ENCODE measurements at places on chromosomes 3 and 15.
A peak's percentile ranks its signal among the peaks of the same experiment; 100 is the strongest.

DNA sequence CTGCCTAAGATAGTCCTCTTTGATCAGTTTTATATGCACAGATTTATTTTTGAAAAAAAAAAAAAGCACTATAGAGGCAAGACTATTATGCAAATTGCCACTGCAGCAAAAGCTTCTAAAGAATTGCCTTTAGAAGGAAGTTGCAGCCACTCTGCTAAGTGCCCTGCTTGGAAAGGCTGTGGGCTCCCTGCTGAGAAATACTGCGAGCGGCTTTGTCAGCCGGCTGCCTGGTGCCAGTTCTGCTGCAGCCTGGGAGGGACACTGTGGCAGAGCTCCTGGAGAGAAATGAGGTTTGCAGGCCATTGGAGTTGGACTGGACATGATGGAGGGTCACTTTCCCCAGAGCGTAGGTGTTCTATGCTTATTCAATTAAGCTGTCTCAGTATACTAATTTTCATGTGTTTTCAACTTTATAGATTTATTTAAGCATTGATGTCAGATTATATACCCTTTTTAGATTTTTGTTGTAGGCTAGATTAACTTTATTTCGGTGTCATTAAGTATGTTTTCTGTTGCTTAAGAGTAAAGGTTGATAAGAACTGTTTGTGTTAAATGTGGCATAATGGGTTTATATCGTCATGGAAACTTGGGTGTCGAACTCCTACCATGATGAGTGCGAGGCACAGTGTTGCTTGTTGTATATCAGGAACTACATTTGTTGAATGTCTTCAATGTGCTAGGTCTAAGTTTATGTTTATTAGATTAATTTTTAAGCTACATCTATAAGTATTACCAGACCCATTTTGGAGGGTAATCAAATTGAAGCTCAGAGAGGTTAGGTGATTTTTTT is 6.6 kb downstream of the MAP2K5 start:
- no peak for DNase-seq

GRCh38 chr15:90400759-90401314 is 12.8 kb downstream of the IQGAP1 start:
- DNase-seq: peak; percentile 33

DNA sequence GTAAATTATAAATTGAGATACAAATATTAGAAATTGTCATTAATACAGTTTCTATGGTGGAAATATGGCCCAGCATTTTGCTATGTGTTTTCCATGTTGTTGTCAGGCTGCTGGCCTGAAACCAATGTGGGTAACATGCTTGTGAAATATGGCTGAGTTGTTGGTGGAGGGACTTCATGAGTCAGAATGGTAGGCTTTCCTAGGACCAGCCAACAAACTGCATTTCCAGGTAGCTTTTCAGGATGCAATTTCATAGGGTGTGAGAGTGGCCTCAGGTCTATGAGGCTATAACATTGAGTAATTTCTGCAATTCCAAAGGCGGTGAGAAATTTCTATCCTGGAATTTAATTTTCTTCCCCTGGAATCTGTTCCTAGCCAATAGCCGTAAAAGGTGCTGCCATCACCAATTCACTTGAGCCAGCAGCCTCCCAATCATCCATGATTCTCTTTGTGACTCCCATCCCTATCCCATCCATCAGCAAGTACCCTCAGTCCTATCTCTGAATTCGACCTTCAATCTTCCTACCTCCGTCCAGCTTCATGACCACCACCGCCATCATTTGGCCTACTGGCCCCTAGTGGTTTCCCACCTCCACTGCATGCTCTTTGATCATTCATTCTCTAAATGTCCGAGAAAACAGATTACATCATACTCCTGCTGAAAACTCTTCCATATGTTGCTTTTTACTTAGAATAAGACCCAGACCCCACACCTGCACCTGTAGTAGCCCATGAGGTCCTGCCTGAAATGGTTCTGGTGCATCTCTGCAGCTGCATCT is 276.6 kb upstream of the CFAP20DC start:
- DNase-seq: no peak

GRCh38 chr3:49889296-49889695 is 14.4 kb downstream of the MST1R start:
- no peak for DNase-seq

DNA sequence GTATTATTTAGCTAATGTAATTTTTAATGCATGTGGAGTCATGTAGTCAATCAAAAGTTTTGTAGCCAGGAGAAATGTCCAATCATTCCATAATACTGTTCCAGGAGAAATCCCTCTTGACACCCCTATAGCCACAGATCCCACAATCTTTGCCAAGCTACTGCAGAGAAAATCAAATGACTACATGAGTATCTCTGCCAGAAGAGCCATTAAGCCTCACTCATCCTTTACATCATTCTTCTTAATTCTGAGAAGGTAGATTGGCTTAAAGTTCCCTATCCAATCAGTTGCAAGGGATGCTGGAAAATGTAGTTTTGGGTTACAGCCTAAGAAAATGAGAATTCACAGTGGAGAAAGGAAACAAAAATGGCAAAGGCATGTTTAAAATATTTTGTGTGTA is 502.1 kb downstream of the ZBBX start:
- no peak for DNase-seq

GRCh38 chr3:161049683-161050248 is 55.4 kb downstream of the B3GALNT1 start:
- no peak for DNase-seq

Data from activated CD4-positive, alpha-beta T cell treated with anti-CD3 and anti-CD28 coated beads, Interleukin-2, amount 50 U/mL, for 48 hours (primary cell).